Caco-2 (cell line): ENCODE measurements at places on chromosomes 12 and 14. TPM values are rescaled to one million over a fixed set of nuclear protein-coding genes. Genes with fewer than 3 reads are reported as not detected.

DNA sequence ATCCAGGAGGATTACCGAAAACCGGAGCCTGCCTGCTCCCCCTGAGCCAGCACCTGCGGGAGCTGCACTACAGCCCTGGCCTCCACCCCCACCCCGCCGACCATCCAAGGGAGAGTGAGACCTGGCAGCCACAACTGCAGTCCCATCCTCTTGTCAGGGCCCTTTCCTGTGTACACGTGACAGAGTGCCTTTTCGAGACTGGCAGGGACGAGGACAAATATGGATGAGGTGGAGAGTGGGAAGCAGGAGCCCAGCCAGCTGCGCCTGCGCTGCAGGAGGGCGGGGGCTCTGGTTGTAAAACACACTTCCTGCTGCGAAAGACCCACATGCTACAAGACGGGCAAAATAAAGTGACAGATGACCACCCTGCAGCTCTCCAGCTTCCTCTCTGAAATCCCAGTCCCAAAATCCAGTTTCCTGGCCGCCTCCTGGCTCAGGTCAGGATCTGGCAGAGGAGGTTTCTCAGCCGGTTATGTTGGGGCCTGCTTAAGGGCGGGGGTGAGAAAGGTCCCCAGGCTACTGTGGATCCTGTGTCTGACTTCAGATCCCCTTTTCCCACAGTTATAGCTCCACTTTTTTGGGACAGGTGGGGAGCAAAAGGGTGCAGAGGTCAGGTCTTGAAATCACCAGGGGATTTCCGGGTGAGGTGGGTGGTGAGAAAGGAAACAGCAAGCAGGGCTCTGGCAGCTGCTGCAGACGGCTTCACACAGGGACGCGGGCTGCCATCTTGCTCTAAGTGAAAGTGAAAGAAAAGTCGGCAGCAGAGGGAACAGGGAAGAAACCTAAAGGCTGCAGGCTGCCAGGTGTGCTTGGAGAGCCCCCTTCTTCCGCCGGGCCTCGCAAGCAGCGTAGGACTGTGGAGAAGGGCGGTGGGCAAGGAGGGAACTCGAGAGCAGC, at the start of gene TAPBPL:
Gene TAPBPL (plus strand): TSS at position 695 of the 897 bp plus-strand sequence. CDS start 207 bp downstream, outside the sequence.
- H3K27ac ChIP-seq, result peak within 1 kb of the TSS; percentile 93
- no peaks in the 10 kb centered on the region for H3K27me3 ChIP-seq
- peak; percentile 89 for DNase-seq

The SART3 gene
- total RNA-seq, result 77.3 and 79.2 TPM in 2 replicates

The RILPL1 gene
- 16.2 and 17.0 TPM in 2 replicates for total RNA-seq

DNA sequence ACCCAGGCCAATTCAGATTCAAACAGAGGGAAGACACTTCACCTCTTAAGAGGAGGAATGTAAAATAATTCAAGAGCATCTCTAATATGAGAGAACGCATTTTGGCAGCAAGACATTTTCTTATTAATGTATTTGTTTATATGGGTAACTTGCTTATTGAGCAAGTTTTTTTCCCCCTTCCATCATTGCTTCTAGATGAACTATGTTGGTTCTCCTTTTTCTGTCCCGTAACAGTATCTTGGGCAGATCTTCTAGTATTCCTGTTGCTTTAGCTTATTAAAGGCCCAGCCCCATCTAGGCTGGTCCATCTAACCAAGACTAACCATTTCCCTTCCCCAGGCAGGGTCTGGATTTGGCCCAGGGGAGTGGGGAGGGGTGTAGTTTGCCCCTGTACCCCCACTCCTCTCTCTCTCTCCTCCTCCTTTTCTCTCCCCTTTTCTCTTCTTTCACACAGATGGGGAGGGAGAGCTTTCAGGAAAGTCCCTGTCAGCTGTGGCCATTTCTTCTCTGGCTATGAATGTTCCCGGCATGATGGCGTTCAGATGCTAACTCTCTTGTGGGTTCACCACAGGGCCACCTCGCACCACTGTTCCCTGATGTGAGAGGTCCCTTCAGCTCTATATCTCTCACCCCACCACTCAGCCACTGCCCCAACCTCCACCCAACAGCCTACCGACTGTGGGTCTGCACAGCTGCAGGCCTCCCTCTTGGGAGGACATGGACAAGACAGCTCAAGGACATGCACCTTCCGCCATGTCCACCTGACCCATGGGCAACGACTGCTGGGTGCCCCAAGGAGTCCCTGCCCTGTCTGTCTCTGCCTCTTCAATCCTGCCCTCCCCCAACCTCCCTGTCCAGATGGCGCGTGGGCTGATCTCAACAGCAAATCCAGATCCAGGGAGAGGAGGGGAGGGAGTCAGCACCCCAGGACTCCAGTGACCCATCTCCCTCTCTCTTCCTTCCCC, 15.8 kb upstream of the RPS6KL1 start:
- H3K27ac ChIP-seq, result no peak overlapping the region
- H3K4me1 ChIP-seq, result no peaks in the 10 kb centered on the region
- no peak for DNase-seq

GRCh38 chr14:40576880-40577478, 1029.7 kb upstream of the LRFN5 start:
- H3K27me3 ChIP-seq, result no peaks in the 10 kb centered on the region
- no peaks in the 10 kb centered on the region for H3K36me3 ChIP-seq
- H3K4me1 ChIP-seq, result no peaks in the 10 kb centered on the region
- DNase-seq, result no peak
- H3K4me3 ChIP-seq, result no peak overlapping the region

- no peak for DNase-seq
- no peaks in the 10 kb centered on the region for H3K27me3 ChIP-seq
- no peak overlapping the region for H3K27ac ChIP-seq
Observed at GRCh38 chr12:105041186-105041585, 43.1 kb downstream of the ALDH1L2 start.

The LUM gene
- 4.5 and 7.0 TPM in 2 replicates for total RNA-seq

DNA sequence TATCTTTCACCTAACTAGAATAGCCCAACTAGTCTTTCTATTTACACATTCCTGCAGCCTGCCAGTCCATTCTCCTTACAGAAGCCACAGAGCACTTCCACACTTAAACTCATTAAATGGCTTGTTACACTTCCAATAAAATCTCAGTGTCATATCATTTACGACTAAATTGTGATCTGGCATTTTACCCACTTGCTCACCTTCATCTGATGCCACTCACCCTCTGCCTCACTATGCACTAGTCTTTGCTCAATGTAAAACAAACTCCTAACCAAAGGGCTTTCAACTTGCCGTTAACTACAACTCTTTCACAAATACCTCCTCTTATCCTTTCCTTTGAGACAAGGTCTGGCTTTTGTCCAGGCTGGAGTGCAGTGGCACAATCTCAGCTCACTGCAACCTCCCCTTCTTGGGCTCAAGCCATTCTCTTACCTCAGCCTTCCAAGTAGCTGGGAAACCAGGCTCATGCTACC, 24.1 kb downstream of the YAF2 start:
- no peaks in the 10 kb centered on the region for H3K36me3 ChIP-seq
- H3K4me3 ChIP-seq, result no peak overlapping the region
- no peak overlapping the region for H3K27ac ChIP-seq
- no peak for DNase-seq

- DNase-seq, result no peak
- no peaks in the 10 kb centered on the region for H3K27me3 ChIP-seq
- no peaks in the 10 kb centered on the region; the same call in 1 of the 2 replicates for H3K4me1 ChIP-seq
- H3K36me3 ChIP-seq, result no peaks in the 10 kb centered on the region
- H3K4me3 ChIP-seq, result no peak overlapping the region
- H3K27ac ChIP-seq, result no peak overlapping the region
Observed at GRCh38 chr14:38065106-38065762, 142.5 kb upstream of the SSTR1 start.

DNA sequence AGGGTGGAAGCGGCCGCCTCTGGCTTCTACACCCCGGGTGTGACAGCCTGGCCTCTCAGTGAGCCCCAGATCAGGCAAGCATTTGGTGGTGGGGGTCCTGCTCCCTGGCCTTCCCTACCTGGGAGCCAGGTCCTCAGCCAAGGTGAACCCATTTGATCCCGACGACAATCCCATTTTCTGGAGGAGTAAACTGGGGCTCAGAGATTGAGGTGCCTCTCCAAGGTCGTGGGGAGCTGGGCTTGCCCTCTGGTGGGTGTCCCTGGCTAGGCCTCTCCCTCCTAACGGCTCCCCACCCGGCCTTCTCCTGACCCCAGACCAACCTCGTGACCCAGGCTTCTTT, 2.7 kb upstream of the EXOC3L4 start:
- peaks cover 19% of the 10 kb centered on the region for H3K4me1 ChIP-seq
- no peak overlapping the region for H3K27ac ChIP-seq
- H3K4me3 ChIP-seq, result peak overlapping the region; percentile 28
- no peak for DNase-seq
- H3K27me3 ChIP-seq, result no peaks in the 10 kb centered on the region

The TAS2R14 gene
- 2.7 and 3.1 TPM in 2 replicates for total RNA-seq

The SCNN1A gene
- total RNA-seq, result 52.6 and 53.5 TPM in 2 replicates

- H3K4me3 ChIP-seq, result peak overlapping the region; percentile 39
- DNase-seq, result peak; percentile 95
- no peaks in the 10 kb centered on the region for H3K36me3 ChIP-seq
- H3K27me3 ChIP-seq, result no peaks in the 10 kb centered on the region
- H3K27ac ChIP-seq, result no peak overlapping the region
Observed at GRCh38 chr12:54379398-54380201, 4.9 kb downstream of the ZNF385A start.

The ZFHX2 gene
- total RNA-seq, result 1.1 and 1.4 TPM in 2 replicates

DNA sequence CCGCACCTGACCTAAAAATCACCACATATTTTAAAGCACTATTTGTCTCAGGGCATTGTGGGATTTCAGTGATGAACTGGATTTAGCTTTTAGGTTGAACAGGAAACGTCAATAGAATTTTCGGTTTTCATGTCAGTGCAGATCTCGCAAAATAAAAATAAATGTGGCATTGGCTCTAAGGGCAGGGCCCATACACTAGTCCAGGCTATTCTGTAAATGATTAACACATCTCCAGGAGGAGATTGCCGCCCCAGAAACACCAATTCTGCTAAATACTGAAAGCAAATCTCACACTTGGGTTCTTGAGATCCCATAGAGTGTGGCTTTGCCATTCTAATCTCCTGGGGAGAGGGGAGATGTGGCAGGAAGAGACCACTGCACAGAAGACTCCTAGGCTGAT, 1494.0 kb upstream of the TMEM132C start:
- H3K4me1 ChIP-seq, result no peaks in the 10 kb centered on the region
- no peak overlapping the region for H3K27ac ChIP-seq
- no peaks in the 10 kb centered on the region for H3K27me3 ChIP-seq

DNA sequence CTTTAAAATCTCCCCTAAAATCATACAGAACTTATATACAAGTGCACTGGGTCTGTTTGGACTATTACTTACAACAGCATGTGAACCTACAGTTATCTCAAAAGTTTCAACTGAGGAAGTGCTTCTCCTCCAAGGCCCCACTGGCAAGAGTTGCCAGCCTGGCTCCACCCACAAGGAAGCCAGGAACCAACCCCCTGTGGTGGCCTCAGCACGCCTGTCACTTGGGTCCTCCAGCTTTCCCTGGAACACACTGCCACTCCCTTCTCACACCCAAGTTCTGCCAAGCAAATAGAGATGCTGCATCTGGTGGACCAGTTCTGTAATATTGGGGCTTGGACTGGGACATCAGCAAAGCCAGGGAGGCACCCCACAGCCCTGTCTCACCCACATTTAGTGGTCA, 115.4 kb downstream of the GCH1 start:
- no peak overlapping the region for H3K27ac ChIP-seq
- no peak overlapping the region for H3K4me3 ChIP-seq
- DNase-seq, result no peak
- no peaks in the 10 kb centered on the region; the same call in 1 of the 2 replicates for H3K36me3 ChIP-seq

The STAB2 gene
- 0.25 TPM in 1 of 2 replicates, not detected in the other for total RNA-seq
